AG08396 (cell line): ENCODE measurements at places on chromosomes 11 and 22.
A peak's percentile ranks its signal among the peaks of the same experiment; 100 is the strongest.

- DNase-seq = peak; percentile 95
Observed at GRCh38 chr11:33161120-33162005, at the start of gene CSTF3. CSTF3 (minus strand) TSS chr11:33161480; CDS start chr11:33161325, 155 bp downstream.

- peak; percentile 22 for DNase-seq
Observed at GRCh38 chr11:31340903-31341572, 28.5 kb downstream of the DCDC1 start.

DNA sequence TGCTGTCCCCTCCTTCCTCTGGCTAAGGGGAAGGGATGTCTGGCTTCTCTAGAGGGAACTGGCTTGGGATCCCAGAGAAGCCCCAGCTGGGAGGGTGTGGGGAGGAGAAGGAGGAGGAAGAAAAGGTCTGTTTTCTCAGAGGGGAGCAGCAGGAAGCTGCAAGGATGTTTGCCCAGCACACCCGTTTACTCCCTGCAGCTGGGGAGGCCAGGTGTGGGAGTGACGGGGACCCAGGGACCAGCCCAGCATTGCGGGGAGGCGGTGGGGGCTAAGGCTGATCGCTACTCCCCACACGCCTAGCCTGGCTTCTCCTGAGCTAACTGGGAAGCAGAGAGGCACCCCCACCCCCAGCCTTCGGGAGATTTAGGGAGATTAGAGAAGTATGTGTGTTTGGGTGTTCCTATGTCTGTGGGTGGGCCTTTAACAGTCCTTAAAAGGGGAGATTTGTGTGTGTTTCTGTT is 3.9 kb downstream of the CREB3L1 start:
- DNase-seq = no peak

GRCh38 chr22:31104869-31105268 is 2.5 kb downstream of the SELENOM start:
- no peak for DNase-seq

DNA sequence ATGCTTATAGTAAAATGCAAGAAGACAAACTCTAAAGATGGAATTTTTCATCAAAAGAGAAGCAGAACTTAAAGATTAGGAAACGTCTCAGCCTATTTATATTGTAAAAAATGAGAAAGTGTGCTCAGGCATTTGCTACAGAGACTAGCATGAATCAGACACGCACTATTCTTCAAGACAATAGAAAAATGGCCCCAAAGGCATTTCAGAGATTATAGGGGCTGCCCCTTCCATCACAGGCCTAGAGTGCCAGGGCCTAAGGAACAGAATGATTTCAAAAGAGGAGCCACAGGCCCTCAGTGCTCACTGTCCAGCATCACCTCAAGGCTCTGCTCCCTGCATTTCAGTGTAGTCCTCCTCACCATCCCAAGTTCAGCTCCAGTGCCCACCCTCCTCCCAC is 27.5 kb downstream of the TNKS1BP1 start:
- DNase-seq = no peak

GRCh38 chr11:65382804-65383368 is 440 bp upstream of the SLC25A45 start:
- no peak for DNase-seq

GRCh38 chr11:9091044-9091922 is at the start of gene SCUBE2:
SCUBE2 (minus strand) TSS chr11:9091599; CDS start chr11:9091528, 71 bp downstream.
- peak; percentile 64 for DNase-seq

GRCh38 chr11:66281776-66282467 is 3.9 kb downstream of the CNIH2 start:
- no peak for DNase-seq

DNA sequence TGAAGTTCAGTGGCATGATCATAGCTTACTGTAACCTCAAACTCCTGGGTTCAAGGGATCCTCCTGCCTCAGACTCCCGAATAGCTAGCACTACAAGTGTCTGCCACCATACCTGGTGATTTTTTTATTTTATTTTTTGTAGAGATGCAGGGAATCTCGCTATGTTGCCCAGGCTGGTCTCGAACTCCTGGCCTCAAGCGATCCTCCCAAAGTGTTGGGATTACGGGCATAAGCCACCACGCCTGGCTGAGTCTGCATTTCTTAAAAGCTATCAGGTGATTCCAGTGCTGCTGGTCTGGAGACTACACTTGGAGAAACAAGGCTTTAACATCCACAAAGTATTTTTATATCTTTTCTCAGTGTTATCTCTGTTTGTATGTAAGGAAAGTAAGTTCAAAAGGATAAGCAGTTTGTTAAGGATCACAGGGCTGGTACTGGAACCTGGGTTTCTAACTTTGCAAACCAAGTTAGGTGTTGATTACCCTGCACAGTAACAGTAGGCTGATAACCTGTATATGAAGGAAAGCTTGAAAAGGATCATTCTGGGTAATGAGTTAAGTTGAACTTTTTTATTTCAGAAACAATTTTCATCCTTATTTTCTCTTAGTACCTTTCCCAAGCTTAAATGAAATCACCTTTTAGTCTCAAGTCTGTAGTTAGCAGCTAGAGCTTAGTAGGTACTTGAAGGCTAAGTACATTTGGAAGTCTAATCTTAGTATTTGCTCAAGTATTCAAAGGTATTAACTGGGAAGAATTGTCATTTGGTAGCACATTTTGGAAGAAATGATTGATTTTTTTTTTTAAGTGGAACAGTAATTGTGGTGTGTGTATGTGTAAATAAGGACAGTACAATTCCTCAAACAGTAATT is 12.5 kb downstream of the ACER3 start:
- no peak for DNase-seq

DNA sequence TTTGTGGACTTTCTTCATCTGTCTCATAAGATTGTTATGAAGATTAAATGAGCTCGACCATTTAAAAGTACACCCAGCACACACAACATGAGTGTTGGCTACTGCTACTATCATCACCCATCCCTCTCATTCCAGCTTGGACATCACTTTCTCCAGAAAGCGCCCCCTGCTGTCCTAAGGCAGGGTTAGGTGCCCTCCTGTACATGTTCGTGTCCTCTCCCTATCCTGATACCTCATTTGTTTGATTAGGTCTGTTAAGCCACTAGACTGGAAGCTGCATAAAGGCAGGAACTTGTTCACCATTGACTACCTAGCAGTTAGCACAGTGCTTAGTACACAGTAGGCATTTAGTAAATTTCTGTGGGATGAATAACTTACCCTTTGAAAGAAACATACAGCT is 85.5 kb downstream of the ENTHD1 start:
- DNase-seq = peak; percentile 16

GRCh38 chr11:3907590-3907989 is 52.1 kb downstream of the STIM1 start:
- DNase-seq = no peak

- DNase-seq = peak; percentile 8
Observed at GRCh38 chr11:119380827-119381180, 686 bp downstream of the USP2 start.

- DNase-seq = no peak
Observed at GRCh38 chr11:113529606-113530005, 54.4 kb upstream of the DRD2 start.

GRCh38 chr11:14181121-14181520 is 177.9 kb downstream of the RRAS2 start:
- no peak for DNase-seq

- no peak for DNase-seq
Observed at GRCh38 chr11:65210748-65211147, 29.0 kb downstream of the CAPN1 start.

GRCh38 chr11:100031973-100032372 is 655.1 kb upstream of the ARHGAP42 start:
- no peak for DNase-seq

DNA sequence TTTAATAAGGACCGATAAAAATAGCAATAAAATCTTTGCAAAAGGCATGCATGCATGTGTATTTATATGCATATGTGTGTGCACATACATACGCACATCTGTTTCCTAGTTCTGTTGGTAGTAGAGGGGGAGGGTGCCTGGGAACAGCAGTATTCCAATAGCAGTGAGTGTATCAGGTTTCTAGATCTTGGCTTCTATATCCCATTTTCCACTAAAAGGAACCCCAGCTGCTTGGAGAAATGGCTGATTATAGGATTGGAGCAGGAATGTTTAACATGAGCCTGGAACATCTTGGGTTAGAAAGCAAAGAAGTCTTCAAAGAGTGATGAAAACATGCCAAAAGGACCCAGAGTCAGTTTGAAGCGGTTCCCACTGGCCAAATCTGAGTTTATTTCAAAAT is 21.0 kb downstream of the TNRC6B start:
- DNase-seq = no peak

GRCh38 chr11:43852057-43852636 is 28.5 kb upstream of the ALKBH3 start:
- DNase-seq = peak; percentile 65

DNA sequence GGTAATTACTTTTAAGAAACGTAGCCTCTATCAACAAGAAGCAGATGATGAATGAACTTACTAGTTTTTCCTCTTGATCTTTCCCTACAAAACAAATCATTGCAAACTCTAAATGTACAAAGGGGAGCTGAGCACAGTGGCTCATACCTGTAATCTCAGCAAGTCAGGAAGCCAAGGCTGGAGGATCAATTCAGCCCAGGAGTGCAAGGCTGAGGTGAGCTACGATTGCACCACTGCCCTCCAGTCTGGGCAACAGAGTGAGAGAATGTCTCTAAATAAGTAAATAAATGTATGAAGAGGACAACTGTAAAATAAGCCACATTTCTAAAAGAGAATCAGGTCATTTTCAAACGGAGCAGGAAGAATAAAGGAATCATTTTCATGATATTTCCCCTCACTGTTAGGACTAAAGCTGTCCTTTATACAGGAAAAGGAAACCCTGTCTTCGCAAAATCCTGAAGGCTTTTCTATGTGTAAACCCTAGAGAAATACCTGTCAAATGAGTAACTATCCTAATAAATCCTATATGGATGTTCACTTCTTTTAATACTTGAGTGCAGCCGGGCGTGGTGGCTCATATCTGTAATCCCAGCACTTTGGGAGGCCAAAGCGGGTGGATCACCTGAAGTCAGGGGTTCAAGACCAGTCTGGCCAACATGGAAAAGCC is 41.2 kb downstream of the RRAS2 start:
- no peak for DNase-seq

GRCh38 chr22:41996826-41997225 is 1.8 kb upstream of the WBP2NL start:
- no peak for DNase-seq

GRCh38 chr22:20509344-20510047 is 2.1 kb downstream of the MED15 start:
- peak; percentile 84 for DNase-seq

DNA sequence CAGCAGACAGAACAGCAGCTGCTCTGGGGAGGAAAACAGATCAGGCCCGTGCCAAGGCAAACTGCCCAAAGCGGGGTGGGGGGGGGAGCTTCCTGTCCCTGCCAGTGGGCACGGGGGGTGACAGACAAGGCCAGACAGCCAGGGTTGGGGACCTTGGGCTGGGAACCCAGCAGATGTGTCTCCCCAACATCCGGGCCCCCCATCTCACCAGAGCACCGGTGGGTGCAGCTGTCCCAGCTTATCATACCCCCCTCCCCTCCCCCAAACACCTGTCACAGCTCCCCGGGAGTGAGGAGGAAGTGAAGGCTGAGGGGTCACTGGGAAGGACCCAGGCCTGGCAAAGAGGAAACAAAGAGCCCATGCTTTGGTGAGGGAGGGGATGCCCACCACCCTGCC is 1.3 kb downstream of the PPP1R14B start:
- DNase-seq = no peak

DNA sequence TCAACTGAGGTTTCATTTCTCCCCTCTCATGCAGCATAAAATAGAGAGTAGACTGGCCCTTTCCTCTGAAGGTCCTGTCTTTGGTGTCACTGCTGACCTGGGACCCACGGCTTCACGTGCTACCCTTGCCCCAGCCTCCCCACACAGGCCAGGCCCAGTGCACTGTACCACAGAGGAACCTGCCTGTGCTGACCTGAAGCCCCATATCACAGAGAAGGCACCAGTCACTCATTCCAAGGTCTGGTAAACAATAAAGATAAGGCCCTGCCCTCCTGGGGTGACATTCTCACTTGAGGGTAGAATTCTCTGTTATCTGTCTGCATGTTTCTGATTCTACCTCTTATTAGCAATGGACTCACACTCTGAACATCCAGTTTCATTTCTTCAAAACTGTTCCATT is 51.3 kb downstream of the RPL27A start:
- no peak for DNase-seq

DNA sequence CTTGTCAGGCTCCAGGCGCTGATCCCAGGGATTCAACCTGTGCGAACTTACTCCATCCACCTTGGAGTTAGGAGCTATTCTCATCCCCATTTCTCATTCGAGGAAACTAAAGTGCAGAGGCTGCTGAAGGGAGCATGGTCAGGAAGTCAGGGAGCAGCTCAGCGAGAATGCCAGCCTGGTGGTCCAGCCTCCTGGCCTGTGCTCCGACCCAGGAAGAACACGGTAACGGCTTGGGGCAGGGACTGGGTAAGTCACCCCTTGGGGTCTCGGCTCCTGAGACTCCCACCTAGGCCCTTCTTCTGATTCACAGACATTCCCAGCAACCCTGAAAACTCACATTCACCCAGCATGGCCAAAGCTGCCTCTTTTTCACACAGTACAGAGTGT is 132.8 kb downstream of the CRYBB2 start:
- DNase-seq = no peak

DNA sequence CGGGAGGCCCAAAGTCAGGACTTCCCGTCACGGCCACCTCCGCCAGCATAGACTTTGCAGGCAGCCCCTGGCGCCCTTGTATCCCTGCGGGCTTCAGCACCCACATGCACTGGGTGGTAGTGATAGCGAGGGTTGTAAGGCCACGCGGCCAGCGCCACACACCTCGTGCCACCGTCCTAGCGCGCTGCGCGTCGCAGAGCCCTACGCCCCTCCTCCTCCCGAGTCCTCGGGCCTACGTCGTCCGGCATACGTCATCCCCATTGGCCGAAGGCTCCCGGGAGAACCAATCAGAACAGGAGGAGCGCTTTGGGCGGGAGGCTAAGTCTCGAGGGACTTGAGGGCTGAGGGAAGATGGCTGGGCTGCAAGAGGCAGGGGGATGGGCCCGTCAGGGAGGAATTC is 1.3 kb upstream of the BTBD18 start:
- DNase-seq = no peak

DNA sequence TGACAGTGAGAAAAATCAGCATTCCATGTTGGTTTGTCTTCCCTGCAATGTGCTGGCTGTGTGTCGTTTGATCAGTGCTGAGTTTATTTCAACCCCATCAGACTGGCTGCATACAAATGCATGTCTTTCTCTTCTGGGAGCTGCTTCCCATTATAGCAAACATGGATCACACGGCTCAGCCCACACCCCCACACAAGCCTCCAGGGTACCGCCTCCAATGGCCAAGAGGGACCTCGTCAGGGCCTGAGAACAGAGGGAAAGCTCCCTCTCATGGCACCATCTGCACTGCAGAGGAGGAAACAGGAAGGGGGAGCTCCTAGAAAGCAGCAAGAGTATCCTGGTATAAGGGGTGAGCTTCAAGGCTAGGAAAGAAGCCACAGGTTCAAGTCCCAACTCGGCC is 214.2 kb downstream of the LARGE1 start:
- DNase-seq = no peak

- no peak for DNase-seq
Observed at GRCh38 chr11:61713906-61714305, 33.7 kb downstream of the DAGLA start.

DNA sequence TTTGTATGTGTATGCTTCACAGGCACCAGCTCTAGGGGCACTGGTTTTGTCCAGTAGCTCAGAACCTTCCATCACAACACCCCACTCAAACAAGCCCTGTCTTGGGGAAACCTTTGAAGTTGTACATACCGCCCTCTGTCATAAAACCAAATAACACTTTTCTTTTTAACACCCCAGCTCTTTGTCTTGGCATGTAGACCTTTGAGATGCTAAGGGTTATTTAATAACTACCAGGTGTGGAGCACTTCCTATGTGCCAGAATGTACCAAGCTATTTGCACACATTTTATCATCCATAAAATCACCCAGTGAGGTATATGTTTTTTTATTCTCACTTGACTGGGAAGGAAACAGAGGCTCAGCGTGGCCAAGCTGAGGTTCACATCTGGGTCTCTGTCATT is 50.6 kb downstream of the CYB5R2 start:
- no peak for DNase-seq
